CD4-positive, alpha-beta T cell treated with Interleukin-15 for 1 hour (primary cell): ENCODE measurements at places on chromosomes 13 and 19.

GRCh38 chr13:35954207-35954560 lies 177.0 kb downstream of the DCLK1 start:
- no peak for DNase-seq

GRCh38 chr19:2270157-2270422 lies 11.9 kb downstream of the PEAK3 start:
- no peak for DNase-seq

DNA sequence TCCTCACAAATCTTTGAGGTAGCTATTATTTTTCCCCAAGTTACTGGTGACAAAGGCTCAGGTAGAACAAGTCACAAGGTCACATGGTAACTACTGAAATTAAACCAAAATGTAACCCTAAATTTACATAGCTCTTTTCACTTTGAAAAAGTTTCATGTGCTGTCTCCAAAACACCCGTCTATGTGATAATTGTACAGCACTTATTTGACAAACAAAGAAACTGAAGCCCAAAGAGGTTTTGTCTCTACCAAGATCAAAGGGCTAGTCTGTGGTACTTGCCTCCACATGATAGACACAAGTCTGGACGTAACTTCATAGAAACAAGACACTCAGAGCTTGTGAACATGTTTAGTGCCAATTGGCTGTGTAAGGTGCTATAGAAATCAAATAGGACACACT lies 108.3 kb downstream of the SACS start:
- DNase-seq, result no peak

DNA sequence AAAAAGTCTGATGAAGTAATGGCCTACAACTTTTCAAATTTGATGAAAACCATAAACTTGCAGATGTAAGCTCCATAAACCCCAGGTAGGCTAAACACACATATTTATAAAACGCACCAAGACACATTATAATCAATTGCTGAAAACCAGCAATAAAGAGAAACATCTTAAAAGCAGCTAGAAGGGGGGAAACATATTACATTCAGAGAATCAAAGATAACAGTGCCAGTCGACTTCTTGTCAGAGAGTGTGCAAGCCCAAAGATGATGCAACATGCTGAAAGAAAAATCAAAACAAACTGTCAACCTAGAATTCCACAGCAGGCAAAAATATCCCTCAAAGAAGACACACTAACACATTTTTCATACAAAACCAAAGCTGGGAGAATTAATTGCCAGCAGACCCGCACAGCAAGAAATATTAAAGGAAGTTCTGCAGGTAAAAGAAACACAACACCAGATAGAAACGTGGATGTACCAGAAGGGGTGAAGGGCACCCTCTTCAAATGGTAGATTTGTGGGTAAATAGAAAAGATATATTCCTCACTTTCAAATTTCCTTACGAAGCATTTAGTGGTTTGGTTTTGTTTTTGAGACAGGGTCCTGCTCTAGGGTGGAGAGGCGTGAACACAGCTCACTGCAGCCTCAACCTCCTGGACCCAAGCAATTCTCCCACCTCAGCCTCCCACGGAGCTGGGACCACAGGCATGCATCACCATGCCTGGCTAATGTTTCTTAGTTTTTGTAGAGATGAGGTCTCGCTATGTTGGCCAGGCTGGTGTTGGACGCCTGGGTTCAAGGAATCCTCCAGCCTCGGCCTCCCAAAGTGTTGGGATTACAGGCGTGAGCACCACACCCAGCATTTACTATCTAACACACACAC lies 16.5 kb upstream of the ATP1A3 start:
- no peak for DNase-seq

- no peak for DNase-seq
These were observed 2.7 kb upstream of the RPS15 start for GRCh38 chr19:1435378-1435989.

GRCh38 chr13:101301053-101301452 lies 115.3 kb downstream of the NALCN start:
- no peak for DNase-seq

DNA sequence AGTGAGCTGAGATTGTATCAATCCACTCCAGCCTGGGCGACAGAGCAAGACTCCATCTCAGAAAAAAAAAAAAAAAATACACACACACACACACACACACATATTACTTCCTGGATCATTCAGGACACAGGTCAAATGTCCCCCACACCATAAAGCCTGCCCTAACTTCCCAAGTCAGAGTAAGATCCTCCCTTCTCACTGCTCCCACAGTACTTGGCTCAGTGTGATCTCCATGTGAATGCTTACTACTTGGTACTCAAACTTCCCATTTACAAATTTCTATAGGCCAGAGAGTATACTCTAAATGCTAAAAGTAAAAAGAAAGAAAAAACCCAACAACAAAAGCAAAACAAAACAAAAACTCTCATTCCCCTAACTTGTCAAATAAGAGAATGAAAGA lies 386.8 kb downstream of the SLITRK6 start:
- no peak for DNase-seq

GRCh38 chr13:110759710-110760109 lies 46.2 kb downstream of the ING1 start:
- no peak for DNase-seq

DNA sequence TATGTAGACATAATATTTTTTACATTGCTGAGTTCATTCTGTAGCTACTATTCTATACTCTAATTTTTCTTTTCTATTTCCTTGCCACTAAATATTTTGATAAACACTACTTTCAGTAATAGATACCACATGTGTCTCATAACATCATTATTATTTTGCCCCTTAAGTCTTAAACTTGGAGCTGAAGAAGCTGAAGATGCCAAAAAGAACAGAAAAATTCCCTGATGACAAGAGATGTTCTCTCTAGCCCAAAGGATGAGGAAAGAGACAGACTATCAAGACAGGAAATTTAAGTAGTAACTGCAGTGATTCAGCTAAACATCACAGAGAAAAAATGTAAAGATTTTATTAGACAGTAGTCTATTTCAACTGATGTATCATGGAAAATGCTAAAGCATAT lies 322.0 kb upstream of the KLHL1 start:
- DNase-seq, result no peak
